ENCODE measurements at places on chromosomes 3 and 15.

DNA sequence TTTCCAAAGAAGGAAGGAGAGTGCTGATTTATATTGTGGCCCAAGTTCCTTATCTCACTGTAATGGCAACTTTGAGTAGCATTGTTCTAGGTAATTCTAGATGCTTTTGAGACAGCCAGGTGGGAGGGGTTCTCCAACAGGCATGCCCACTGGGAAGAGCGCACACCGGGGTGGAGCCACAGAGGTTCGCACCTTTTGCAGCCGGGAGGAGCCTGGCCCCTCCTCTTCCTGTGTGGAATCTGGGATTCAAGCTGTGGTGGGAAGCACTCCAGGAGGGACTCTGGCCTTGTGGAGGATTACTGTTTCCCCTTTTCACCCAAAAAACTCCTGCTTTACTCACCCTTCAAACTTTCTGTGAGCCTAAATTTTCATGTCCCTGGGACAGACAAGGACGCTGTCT lies 53.1 kb downstream of the CFAP20DC start:
- no peak for DNase-seq

DNA sequence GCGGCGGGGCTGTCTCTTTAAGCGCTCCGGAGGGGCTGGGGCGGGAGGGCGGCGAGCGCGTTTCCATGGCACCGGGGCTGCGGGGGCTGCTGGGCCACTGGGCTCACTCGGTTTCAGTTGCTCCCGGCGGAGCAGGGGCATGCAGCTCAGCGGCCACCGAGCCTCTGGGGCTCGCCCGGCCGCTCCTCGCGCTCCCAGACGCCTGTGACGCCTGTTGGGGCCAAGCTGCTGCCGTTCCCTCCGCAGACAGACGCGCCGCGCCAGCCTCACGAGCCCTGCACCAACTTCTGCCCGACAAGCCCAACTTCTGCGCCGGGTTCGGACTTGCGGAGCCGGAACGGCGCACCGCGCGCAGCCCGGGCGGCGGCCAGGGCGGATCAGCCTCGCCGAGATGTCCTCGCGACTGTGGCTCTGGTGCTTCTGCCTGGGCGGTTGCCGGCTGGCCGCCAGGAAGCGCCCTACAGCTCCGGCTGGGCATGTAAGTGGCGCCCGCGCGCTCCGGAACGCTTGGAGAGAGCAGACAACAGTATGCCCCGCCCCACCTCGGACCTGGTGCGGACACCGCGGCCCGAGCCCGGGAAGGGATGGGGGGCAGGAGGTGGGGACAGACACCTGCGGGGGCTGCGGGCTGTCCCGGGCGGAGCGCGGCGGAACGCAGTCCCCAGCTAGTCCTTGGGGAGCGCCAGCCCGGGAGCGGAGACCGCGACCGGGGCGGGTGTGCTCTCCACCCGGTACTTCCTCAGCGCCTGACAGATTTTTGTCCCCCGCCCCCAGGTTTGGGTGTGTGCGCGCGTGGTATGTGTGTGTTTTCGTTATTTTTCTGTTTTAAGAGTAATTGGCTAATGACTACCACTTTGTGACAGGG lies 154.1 kb upstream of the GOLIM4 start:
- DNase-seq, result peak; percentile 55

DNA sequence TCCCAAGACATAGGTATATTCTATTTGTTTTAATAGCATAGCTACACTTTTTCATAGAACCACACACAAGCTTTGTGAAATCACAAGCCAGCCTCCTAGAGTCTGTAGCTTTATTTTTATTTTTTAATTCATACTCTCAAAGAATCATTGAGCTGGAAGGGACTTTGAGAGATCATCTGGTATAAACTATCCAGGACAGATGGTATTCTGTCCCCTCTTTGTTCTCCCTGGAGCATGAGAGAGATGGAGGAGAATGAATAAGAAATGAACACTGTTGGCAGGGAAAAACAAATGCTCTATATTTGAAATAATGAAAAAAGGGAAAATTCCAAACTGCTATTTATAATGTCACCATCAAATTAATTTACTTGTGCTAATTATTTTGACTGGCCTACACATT lies 338.7 kb upstream of the IL12A start:
- no peak for DNase-seq

- peak; percentile 64 for DNase-seq
Observed at GRCh38 chr3:27431116-27431515, 53.1 kb downstream of the SLC4A7 start.

- DNase-seq, result peak; percentile 33
Observed at GRCh38 chr3:151552589-151552988, 91.7 kb upstream of the IGSF10 start.

DNA sequence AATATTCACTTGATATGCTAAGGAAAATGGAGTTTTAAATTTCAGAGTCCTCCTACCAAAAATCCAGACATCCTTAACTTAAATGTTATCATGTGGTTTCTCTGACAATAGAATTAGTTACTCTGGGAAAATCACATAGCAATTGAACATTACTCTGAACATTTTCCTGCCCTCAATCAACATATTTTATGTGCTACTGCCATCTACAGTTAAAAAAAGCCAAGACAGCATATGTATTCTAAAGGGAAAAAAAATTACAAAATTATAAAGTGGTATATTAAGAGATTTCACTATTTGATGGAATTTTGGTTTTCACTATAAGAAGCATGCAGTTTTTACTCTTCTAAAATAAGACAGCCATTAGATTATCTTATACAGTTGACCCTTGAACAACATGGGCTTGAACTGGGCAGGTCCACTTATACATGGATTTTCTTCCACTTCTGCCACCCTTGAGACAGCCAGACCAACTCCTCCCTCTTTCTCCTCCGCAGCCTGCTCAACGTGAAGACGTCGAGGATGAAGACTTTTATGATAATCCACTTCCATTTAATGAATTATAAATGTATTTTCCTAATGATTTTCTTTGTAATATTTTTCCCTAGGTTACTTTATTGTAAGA lies 122.3 kb downstream of the ATP1B3 start:
- DNase-seq, result no peak
